ENCODE measurements at places on chromosomes 12 and 14.

GRCh38 chr14:96140952-96141351 is 63.7 kb upstream of the BDKRB2 start:
- DNase-seq, result no peak

- DNase-seq, result no peak
Measured at GRCh38 chr14:35224615-35225014, 67.6 kb upstream of the PSMA6 start.

DNA sequence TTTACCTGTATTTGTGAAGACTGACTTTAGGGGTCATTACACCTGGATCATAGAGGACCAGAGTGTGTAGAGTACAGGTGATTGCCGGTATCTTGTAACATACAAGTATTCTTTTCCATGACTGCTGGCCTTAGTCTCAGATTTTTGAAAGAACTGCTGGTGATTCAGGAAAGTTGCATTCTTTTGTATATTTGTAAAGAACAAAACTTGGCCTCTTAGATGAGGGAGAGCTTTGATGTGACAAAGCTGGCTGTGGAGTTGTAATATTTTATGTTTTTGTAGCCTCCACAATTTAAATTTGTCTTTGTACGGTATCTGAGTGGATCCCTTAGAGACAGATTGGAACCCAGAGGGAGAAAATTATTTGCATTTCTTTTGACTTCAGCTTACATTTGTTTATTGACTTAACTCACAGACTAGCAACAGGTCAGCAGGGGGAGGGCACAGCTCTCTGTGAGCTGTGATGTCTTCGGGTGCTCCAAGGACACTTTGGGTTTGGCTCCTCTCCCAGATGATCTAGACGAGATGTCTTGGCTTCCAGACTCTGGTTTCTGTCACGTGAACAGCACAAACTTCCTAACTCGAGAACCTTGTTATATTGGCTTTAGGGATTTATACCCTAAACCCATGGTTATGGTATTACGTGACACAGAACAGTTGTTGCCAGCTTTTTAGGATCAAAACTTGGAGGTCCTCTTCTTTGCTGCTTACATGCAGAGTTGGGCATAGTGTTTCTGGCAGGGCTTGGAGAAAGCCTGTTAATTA is 65.9 kb downstream of the DAAM1 start:
- DNase-seq, result peak; percentile 75

- DNase-seq, result no peak
Measured at GRCh38 chr12:115423546-115423987, 739.6 kb upstream of the TBX3 start.

GRCh38 chr12:15494329-15495046 is 172.2 kb downstream of the PTPRO start:
- DNase-seq, result no peak

GRCh38 chr12:99110868-99111267 is 465.8 kb downstream of the APAF1 start:
- no peak for DNase-seq

- no peak for DNase-seq
Measured at GRCh38 chr14:100165376-100165775, 5.9 kb upstream of the DEGS2 start.

GRCh38 chr12:95151406-95151805 is 65.9 kb downstream of the FGD6 start:
- no peak for DNase-seq

GRCh38 chr12:6323340-6323994 is 13.0 kb downstream of the PLEKHG6 start:
- peak; percentile 66 for DNase-seq

DNA sequence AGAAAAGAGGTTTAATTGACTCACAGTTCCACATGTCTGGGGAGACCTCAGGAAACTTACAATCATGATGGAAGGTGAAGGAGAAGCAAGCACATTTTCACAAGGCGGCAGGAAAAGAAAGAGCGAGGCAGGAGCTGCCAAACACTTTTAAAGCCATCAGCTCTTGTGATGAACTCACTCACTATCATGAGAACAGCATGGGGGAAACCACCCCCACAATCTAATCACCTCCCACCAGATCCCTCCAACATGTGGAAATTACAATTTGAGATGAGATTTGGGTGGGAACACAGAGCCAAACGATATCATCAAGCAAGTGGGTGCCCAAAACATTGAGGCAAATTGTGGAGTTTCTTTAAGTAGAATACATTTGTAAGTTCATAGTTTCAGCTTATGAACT is 957.7 kb downstream of the DIO2 start:
- DNase-seq, result no peak

GRCh38 chr14:99581374-99581773 is 22.6 kb downstream of the CCDC85C start:
- DNase-seq, result no peak

GRCh38 chr14:41201696-41202095 is 405.0 kb upstream of the LRFN5 start:
- no peak for DNase-seq

DNA sequence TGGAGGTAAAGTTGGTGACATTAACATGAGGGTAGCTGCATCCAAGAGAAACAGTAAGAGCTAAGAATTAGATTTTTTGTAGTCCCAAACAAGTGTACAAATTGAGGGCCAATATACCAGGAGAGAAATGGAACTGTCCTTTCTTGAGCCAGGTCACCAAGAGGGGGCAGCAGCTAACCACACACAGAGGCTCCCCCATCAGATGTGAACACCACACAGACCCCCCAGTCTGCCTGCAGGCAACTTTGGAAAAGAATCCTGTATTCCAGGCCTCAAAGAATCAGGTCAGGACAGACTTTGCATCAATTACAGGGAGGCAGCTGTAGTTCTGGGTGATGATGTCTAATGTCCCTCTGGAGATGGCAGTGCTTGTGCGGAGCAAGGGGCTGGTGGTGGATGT is 77.9 kb downstream of the SPTB start:
- DNase-seq, result no peak

DNA sequence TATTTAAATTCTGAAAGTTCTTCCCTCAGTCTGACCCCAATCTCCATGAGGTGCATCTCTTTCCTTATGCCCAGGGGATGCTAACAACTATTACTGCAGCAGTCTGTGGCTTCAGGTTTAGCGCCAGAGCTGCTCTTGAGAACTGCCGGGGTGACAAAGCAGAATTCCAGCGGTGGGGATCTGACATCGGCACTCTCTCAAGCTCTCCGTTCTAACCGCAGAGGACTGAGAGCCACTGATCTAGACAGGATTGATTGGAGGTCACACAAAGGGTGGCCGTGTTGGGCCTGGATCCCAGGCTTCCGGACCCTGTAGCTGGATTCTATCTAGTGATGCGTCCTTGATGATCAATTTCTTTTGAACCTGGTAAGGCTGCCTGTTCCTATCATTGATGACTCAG is 155.6 kb upstream of the TMEM132C start:
- no peak for DNase-seq

DNA sequence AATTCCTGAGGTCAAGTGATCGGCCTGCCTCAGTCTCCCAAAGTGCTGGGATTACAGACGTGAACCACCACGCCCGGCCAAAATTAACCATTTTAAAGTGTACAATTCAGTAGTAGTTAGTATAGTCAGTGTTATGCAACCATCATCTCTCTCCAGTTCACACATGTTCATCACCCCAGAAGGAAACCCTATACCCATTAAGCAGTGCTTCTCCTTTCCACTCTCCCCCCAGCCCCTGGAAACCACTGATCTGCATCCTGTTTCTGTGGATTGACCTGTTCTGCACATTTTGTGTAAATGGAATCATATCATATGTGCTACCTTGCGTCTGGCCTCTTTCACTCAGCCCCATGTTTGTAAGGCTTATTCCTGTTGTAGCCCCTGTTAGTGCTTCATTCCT is 52.2 kb downstream of the PHETA1 start:
- DNase-seq, result no peak

DNA sequence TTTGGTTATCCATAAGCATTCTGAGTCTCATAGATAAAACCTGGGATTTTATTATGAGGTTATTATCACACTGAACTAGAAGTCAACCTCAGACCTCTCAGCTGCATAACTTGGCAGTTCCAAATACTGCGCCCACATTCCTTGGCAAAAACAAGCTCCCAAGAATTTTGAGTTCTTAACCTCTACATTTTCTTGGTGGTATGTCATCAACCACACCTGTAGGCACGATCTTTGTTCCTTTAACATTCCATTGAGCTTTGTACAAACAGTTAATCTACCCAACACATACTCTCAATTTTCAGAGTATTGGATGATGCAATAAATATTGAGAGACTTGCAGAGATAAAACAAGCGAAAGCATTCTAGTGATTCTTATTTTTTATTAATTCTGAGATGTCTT is 371.8 kb upstream of the PRICKLE1 start:
- no peak for DNase-seq

DNA sequence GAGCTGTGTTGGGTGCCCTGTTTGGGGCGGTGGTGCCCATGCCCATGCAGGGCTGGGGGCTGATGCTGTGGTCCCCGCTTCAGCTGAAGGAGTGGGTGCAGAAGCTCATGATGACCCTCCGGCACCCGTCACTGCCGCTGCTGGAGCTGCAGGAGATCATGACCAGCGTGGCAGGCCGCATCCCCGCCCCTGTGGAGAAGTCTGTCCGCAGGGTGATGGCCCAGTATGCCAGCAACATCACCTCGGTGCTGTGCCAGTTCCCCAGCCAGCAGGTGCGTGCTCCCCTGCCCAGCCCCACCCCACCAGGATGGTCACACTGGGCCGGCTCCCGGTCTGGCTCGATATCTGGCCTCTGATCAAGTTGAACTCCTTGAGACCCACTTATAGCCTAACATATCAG is 92.7 kb downstream of the ACACB start:
- DNase-seq, result no peak

GRCh38 chr14:36177489-36177888 is 967 bp upstream of the PTCSC3 start:
- no peak for DNase-seq

GRCh38 chr12:118455327-118455726 is 79.0 kb downstream of the SUDS3 start:
- no peak for DNase-seq

DNA sequence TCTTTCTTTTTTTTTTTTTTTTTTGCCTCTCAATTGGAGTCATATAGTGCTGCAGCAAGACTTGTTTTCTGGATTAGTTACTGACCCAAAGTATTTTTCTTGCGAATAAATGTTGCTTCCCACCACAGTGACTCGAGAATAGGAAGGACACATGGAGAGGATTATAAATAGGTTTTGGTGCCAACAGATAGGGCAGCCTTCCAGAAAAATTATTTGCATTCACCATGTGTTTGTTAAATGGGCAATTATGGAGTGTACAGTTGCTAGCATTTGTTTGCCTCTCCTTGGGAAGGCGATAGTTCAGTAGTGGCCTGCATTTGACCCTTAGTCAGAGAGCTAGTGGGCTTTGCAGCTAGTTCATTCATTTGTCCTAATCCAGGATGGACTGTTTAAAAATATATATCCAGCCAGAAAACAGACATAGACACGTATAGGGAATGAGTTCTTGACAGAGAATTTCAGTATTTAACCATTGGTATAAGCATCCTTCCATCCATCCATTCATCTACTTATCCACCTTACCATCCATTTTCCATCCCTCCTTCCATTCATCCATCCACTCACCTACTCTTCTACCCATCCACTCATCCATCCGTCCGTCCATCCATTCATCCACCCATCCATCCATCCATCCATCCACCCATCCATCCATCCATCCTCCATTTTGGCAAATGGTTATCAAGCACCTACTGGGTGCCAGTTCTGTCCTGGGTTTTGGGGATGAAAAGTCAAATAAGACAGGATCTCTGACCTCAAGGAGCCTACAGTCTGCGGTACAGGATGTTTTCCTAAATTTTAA is 67.5 kb downstream of the CHST11 start:
- DNase-seq, result no peak

GRCh38 chr12:91825999-91826398 is 319.6 kb downstream of the BTG1 start:
- no peak for DNase-seq

Data from hindlimb muscle (tissue), 1 donor.